ENCODE measurements at places on chromosomes 12 and 14.
A peak's percentile ranks its signal among the peaks of the same experiment; 100 is the strongest.

DNA sequence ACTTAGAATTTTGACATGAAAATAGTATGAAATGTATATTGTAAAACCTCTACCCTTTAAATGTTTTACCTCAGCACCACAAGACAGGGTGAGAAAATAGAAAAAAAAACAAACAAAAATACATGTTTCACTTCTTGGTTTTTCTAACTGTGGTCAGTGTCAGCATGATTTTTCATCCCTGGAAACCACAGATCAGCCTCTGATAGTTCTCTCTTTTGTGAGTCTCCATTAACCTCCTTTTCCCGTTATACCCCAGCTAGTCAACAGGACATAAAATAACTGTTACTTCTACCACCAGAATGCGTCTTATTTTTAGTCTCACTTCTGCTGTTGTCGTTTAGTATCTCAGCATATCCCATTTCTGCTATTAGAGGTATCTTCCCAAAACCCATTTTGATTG, 48.3 kb upstream of the KCNMB4 start:
- no peak for DNase-seq

GRCh38 chr12:65838330-65838976, 14.2 kb downstream of the HMGA2 start:
- no peak for DNase-seq

- no peak for DNase-seq
These were observed 1.1 kb downstream of the IPO4 start for GRCh38 chr14:24187539-24187915.

DNA sequence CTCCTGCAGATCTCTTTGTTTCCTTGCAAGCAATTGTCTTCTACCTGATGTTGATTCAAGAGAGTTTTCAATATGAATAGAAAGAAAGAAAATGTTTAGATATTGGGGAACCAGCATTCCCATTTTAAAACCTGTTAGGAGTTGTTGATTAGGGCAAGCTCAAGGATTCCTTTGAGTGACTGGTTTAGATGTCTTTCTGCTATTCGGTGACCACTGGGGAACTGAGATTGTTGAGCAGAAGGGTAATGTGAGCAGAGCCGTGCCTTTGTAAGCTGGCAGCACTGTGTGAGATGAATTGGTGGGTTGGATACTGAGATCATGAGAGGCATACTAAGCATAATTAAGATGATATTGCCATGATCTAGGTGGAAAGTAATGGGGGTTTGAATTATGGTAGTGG, 39.1 kb upstream of the PAPLN start:
- DNase-seq = no peak

DNA sequence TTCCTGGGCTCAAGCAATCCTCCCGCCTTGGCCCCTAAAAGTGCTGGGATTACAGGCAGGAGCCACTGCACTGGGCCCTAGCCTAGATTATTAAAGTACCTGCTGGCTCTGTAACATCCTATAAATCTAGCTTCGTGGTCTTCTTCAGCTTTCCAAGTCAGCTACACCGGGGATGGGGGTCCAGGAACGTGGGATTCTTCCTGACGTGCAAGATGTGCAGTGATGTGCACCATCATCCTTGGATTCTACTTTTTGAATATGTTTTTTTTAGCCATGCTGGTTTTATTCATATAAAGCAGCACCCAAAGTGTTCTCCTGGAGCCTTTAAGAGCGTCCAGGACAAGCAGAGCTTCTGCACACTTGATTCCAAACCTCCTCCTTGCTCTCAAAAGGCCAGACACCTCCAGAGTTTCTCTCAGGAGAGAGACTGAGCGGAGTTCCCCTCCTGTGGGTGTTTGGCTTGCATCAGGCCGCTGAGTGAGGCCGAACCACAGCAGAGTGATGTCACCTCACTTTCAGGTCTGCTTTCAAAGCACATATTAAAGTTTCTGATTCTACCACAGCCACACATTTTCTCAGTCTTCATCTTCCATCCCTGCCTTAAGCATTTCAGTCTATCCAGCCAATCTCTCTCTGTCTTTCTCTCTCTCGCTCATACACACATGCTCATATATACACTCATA, 33.4 kb downstream of the VCPKMT start:
- DNase-seq = peak; percentile 84

DNA sequence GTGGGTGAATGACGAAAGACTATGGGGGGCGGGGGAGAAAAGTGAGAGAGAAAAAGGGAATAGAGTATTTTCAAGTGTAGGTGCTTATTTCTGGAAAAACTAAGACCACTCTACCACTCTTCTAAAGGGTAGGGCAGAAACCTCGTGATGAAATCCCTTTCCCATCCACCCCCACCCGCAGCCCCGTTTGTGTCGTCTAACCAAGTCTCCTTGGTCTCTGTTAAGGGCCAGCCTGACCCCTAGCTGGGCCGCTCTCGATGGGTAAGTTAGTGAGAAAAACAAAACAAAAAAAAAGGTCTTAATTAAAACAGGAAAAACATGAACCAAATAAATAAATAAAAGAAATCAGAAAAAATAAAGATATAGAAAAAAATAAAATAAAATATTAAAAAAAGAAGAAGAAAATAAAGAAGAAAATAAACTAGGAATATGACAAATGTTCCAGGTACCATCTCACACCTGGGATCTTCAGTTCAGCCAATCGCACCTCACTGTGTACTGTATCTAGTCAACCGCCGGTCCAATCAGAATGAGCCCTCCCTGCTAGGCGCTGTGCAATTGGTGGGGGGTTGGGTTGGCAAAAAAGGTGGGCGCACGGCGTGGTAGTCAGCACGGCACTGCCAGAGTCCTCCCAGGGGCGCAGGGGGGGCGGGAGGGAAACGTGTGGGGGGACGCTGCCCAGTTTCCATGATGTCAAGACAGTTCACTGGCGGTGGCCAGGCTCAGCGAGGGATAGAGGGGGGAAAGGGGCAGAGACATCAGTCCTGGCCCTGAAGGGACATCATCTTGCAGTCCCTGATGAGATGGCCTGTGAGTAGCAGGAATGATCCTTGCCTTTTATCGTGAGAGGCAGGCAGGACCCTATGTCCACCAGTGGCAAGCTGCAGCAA, 9.8 kb upstream of the CDH24 start:
- no peak for DNase-seq

DNA sequence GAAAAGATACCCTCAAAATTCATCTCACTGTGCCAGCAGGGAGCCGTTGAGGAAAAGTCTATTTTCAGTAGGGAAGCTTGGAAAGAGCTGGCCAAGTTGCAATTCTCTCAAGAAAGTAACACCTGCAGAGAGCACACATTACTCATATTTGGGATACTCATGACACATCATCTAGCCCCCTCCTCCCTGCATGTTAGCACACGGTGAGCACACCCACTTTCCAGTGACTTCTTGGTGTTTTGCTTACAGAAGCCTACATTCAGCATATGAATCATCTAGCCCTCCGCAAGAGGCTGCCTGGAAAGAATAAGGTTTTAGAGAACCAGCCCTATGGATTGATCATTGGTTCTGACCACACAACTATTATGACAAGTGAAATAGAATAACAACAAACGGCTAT, 124.5 kb downstream of the PTPRO start:
- no peak for DNase-seq

DNA sequence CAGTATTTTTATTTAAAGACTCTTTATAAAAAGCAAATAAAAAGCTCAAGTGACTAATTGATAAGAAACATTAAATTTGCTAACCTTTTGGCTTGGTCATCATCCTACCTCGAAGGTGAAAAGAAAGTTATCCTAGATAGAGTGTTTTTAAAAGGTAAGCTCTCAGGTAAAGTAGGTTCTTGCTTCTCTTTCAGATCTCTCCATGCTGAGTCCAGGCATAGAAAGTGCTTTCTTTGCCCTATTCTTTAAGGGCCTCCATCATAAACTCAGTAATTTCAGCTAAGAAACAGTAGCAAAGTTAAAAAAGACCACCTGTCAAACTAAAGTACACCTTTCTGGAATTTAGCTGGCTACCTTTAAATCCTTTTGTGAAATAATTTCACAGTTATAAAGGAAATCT, 20.6 kb upstream of the ANHX start:
- no peak for DNase-seq

DNA sequence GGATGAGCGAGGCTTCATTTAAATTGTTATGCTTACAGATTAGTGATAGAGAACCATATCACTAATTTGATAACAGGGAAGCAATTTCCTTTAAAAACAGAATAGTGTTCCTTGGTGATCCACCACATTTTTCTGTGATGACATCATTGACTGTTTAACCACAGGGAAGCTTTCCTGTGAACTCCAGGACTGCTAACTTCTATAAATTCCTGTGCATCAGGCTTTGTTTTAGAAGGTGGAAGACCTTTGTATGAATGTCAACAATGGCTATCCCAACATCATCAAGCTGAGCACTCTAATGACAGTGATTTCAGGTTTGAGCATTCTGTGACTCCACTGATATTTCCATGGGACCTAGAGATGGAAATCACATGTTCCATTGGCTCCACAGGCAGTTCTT, 177.1 kb downstream of the RMST start:
- no peak for DNase-seq

DNA sequence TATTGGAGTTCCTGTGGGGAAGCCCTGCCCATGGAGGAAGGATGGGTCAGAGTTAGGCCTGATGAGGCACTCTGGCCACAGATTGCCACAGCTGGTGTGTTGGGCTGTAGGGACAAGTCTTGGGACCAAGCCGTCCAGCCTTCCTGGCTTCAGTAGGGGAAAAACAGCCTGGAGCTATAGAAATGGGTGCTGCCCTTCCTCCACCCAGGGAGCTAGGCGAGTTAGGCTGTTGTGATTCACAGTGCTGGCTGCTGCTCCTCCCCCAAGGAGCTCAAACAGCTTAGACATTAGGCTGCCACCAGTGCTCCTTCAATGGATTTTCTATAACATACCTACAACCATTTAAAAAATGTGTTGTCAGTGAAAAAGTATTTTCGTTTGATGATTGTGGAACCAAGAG, 274.3 kb downstream of the RPL10L start:
- DNase-seq = no peak

DNA sequence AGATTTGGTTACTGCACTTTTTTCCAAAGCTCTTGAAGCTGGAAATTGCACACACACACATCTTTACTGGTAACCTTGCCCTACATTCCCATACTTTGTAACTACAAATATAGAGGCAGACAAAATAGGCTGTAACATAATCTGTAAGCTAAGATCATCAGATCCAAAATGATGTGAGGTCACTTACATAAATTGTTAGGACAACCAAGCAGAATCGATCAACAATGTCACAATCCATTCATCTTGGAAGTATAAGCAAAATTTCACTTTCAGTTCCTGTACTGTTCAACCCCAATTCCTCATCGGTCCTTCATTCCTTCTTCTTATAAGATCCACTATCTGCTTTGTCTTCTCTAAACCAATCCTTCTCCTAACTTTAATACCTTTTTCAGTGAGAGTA, 72.6 kb downstream of the EPS8 start:
- DNase-seq = no peak

- no peak for DNase-seq
These were observed 123.2 kb downstream of the WIF1 start for GRCh38 chr12:64997858-64998257.

DNA sequence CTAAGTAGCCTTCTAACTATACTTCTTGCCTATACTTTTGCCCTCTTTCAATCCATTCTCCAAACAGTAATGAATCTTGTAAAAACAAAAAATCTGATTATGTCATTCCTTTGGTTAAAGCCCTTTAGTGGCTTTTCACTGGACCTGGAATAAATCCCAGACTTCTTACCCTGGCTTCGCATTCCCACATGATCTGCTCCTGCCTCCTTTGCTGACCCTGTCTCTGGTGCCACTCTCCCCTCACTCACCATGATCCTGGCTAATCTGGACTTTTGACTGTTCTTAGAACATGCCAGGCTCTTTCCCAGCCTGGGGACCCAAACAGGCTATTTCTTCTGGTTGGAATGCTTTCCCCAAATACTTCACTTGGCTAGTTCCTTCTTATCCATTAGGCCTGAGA, 7.9 kb downstream of the MIA2 start:
- no peak for DNase-seq

DNA sequence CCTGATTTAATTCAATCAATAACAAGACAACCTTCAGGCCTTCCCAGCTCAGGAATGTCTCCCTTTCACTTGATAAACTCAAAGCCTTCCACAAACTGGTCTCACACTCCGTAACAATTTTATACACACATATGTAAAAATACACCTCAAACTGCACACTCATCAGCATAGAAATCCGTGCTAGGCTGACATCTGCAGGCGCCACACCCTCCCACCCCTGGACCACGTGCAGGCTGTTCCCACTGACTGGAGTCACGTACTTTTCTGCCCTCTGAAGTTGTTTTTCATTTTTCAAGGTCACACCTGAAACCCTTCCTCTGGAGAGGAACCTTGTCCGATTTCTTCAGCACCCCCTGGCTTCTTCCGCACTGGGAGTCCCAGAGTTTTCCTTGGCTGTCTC, 27.6 kb downstream of the FBXO21 start:
- no peak for DNase-seq
